ENCODE measurements at places on chromosomes 7 and 10.
A peak's percentile ranks its signal among the peaks of the same experiment; 100 is the strongest.

GRCh38 chr7:130927062-130927461 lies 193.1 kb upstream of the KLF14 start:
- DNase-seq, result no peak

- peak; percentile 10 for DNase-seq
These were observed 13.1 kb downstream of the ADGRA1 start for GRCh38 chr10:133100706-133101415.

- no peak for DNase-seq
These were observed 64.2 kb downstream of the GLRX3 start for GRCh38 chr10:130200179-130201042.

GRCh38 chr10:29595636-29596225 lies 39.0 kb downstream of the SVIL start:
- DNase-seq, result no peak

- DNase-seq, result no peak
These were observed 390.3 kb downstream of the KCNMA1 start for GRCh38 chr10:77247031-77247990.

DNA sequence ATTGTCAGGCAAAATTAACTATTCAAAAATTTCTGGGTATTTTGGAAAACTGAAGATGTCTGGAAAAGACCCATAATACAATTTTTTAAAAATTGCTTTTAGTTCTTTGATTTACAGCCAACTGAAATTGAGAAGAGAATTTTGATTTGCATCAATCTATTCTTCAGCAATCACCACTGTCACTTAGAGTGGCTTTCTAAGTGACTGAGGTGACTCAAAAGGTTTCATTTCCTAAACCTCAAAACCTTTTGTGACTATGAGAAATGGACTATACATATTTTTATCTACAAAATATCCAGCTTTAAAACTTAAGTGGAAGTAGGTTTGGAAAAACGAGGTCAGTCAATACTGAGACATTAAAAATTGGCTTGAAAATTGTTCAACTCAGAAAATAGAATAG lies 60.0 kb downstream of the ENO4 start:
- DNase-seq, result no peak

DNA sequence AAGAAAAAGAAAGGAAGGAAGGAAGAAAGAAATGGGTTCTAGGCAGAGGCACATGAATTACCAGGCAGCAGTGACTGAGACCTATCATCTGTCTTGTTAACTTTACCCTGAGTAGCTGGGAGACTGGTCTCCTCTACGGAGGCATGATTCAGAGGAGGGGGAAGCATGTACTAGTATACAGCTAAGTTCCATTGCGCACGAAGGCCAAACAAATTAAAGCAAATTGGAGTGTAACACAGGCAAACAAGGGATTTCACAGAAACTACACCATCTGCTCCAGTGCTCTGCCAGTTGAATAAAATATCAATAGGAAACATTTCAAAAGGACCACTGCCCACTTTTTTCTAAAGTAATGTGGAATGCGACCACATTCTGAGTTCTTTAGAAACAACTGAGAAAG lies 65.9 kb upstream of the RSU1 start:
- no peak for DNase-seq

DNA sequence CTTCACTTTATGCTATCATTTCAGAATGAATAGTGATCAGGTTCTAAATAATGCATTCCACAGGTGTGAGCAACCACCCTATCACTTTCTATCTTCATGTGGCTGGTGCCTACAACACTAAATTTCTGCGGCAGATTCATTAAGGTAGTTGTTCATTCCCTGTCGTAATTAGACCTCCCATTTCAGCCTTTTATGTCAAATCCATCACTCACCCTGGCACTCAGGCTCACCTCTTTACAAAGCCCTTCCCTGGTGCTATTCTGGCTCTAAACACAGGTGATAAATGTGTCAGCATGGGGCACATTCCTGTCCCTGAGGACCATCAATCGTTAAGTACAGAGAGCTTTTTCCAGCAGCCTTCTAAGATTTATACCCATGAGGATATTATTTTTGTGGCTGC lies 300.0 kb upstream of the C7orf33 start:
- DNase-seq, result no peak

DNA sequence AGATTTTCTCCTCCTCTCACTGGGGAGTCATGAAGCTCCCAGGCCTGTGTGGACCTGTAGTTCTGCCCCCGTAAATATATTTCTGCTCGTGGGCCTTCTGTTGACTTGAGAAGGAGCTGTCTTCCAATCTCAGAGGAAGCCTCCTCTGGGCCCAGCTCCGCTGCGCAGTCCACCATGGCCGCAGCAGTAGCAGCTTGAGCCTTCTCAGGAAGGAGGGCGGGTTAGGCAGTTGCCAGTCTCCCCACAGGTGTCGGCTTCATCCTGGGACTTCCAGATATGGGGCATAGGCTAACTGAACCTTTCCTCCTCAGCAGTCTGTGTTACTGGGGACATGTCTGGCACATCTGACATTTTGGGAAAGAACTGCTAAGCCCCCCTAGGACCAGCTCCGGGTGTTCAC lies 62.9 kb upstream of the TRIM8 start:
- DNase-seq, result no peak

- DNase-seq, result no peak
These were observed 282.8 kb downstream of the ARHGAP12 start for GRCh38 chr10:31645786-31646185.

GRCh38 chr7:21617916-21618390 lies 75.1 kb downstream of the DNAH11 start:
- DNase-seq, result no peak

GRCh38 chr7:76303202-76304147 lies 1.0 kb downstream of the HSPB1 start:
- peak; percentile 70 for DNase-seq

GRCh38 chr7:117008886-117009531 lies 55.7 kb downstream of the ST7 start:
- DNase-seq, result no peak

- DNase-seq, result no peak
These were observed 65.5 kb upstream of the SH2B2 start for GRCh38 chr7:102220960-102221800.

DNA sequence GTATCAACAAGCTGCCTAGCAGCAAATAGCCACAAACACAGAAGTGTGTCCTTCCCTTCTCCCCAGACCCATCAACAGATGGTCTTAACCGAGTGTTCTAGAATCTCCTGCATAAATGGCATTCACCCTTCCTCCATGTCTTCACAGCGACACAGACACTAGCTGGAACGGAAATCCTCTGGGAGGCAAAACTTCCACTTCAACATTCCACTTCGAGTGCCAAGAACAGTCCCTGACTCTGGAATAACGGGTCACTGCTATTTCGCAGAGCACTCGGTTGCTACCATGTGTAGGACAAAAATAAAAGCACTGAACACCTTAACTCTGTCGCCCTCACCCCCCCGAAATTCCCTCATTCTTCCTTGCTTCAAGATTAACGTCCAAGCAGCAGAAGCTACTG lies 65.1 kb downstream of the SFMBT2 start:
- no peak for DNase-seq

- DNase-seq, result no peak
These were observed 43.7 kb upstream of the WASL start for GRCh38 chr7:123792547-123792946.

DNA sequence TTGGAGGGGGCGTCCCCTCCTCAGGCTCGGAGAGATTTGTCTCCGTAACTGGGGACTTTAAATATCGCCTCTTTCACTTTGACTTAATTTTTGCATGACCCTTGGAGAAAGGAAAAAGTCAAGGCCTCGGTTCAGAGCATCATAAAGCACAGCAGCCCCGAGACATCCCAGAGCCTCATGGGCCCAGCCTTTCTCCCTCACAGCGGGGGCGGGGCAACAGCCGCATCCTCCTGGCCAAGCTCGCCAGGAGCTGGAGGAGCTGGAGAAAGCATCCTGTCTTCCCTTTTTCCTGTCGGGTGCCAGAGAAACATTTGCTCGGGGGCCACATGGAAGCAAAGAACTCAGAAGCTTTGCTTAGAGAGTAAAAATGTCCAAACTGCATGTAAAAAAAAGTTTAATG lies 43.6 kb upstream of the DPYSL4 start:
- DNase-seq, result no peak

- DNase-seq, result peak; percentile 0
These were observed 3.5 kb downstream of the ARID5B start for GRCh38 chr10:61904733-61905725.

GRCh38 chr7:132394283-132395198 lies 181.7 kb downstream of the PLXNA4 start:
- no peak for DNase-seq

DNA sequence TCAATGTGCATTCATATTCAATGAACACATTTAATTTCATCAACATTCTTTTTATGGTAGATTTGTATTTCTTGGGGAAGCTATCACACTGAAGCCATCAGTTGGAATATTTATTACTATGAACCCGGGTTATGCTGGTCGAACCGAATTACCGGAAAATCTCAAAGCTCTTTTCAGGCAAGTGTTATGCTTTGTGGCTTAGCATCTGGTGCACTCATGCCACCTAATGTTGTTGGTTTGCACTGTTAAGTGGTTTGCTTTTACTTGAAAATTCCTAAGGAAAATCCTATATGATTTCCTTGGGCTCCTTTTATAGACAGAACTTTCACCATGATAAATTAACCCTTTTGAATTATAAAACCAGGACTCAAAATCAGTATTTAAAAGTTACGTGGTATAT lies 147.9 kb downstream of the DNAH11 start:
- no peak for DNase-seq

- no peak for DNase-seq
These were observed 25.1 kb downstream of the PARD3 start for GRCh38 chr10:34789966-34790506.

- no peak for DNase-seq
These were observed 130.4 kb upstream of the BMPER start for GRCh38 chr7:33774762-33775523.

- DNase-seq, result no peak
These were observed 30.3 kb downstream of the CCDC3 start for GRCh38 chr10:12971001-12971788.

GRCh38 chr7:81355911-81356310 lies 413.9 kb downstream of the HGF start:
- no peak for DNase-seq

DNA sequence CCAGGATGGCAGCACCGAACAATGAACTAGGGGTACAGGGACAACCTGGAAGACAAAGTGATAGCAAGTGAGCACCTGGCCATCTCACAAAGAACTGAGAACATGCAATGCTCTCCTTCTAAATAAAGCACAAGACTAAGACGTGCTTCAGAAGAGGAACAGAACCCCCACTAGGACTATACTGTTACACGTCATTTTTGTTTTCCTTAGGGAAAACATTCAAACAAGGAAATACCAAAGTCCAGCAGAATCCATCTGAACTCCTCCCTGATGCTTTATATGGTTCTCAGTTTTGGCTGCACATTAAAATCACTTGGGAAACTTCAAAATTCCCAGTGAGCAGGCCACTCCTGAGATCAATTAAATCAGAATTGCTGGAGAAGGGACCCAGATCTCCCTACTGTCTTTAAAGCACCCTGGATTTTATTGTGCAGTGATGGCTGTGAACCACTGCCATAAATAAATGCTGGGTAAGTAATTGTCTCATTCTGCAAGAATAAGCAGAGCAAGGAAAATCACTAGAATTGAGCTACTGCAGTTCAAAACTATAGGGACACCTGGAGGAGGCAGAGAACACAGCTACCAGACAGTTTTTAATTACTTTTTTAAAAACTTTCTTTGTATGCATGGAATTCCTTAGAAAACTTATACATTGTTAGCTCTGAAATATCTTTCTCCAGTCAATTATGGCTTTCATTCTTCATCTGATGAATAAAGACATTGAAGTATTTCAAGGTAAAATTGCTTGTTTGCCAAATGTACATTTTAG lies 866.5 kb upstream of the GHITM start:
- DNase-seq, result no peak

DNA sequence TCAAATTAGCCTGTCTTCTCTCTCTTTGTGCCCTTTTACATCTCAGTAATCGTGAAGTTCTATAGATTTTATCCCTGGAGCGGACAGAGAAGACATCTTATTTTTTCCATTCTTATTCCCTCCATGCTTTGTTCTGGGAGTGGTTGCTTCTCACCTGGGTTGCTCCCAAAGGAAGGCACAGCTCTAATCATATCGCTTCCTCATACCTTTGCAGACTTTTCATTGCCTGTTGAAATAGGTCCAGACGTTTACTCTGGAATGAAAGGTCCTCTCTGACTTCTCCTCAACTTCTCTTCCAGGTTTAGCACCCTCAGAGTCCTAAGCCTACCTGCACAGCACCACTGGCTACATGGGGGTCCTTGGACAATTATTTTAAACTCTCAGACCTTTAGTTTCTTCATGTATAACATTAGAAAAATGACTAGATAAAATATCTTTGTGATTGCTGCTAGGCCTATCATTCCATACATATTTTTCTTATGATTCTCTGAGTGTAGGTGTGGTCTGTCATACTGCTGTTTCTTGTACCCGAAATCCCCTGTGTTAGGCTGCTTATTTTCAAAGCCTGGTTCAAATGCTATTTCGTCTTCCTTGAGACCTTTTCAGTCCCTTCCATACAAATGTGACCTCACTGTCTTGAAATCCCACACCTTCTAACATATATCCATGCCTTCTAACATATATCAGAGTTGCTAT lies 418.1 kb downstream of the GFRA1 start:
- DNase-seq, result no peak

GRCh38 chr10:71880425-71881306 lies 29.6 kb upstream of the PSAP start:
- no peak for DNase-seq

All from activated naive CD4-positive, alpha-beta T cell (primary cell).